ENCODE measurements at places on chromosomes 7 and 10. TPM values are rescaled to one million over a fixed set of nuclear protein-coding genes. Genes with fewer than 3 reads are reported as not detected.

DNA sequence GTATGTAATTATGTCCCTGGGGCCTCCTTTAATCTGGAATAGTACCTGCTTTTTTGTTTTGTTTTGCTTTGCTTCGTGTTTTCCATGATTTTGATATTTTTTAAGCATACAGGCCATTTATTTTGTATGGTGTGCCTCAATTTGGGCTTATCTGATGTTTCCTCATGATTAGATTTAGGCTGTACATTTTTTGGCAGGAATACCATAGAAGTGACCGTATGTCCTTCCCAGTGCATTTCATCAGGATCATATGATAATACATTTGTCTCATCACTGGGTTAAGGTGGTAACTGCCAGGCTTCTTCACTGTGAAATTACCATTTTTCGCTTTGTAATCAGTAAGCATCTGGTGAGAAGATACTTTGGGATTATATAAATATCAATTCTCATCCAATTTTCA, 117.8 kb upstream of the SAMD8 start:
- no peak overlapping the region for H3K4me3 ChIP-seq
- DNase-seq, result no peak
- H3K4me1 ChIP-seq, result peaks cover 11% of the 10 kb centered on the region
- H3K27me3 ChIP-seq, result no peaks in the 10 kb centered on the region
- H3K36me3 ChIP-seq, result peaks cover 13% of the 10 kb centered on the region

DNA sequence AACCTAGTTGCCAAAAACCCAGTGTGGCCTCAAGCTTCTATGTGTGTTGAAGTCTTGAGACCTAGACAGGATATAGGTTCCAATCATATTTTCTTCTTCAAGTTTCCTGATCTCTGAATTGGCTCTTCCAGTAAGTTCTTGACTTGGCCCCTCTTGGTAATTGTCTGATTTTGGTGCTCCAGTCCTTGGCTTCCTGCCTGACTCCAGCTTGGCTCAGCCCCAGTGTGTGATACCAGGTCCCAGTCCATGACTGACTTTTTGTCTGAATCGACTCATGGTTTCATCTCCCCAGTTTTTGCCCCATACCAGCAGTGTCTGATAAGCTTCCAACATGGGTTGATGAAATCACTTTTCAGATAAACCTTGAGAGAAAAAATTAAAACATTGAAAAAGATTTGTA, 72.3 kb downstream of the FAS start:
- DNase-seq, result peak; percentile 13
- no peak overlapping the region for H3K27ac ChIP-seq
- H3K27me3 ChIP-seq, result peaks cover 7% of the 10 kb centered on the region
- H3K4me3 ChIP-seq, result no peak overlapping the region

- H3K36me3 ChIP-seq, result no peaks in the 10 kb centered on the region
- no peak for DNase-seq
- no peaks in the 10 kb centered on the region for H3K27me3 ChIP-seq
- peak overlapping the region; percentile 67 for H3K27ac ChIP-seq
- H3K4me1 ChIP-seq, result peaks cover 30% of the 10 kb centered on the region
- H3K4me3 ChIP-seq, result peak overlapping the region; percentile 32
Measured at GRCh38 chr7:1818575-1819258, 148.6 kb downstream of the ELFN1 start.

- no peak overlapping the region for H3K27ac ChIP-seq
- H3K27me3 ChIP-seq, result peaks cover 2% of the 10 kb centered on the region
- DNase-seq, result no peak
- H3K36me3 ChIP-seq, result no peaks in the 10 kb centered on the region
Measured at GRCh38 chr10:3290550-3290949, 118.0 kb upstream of the PITRM1 start.

DNA sequence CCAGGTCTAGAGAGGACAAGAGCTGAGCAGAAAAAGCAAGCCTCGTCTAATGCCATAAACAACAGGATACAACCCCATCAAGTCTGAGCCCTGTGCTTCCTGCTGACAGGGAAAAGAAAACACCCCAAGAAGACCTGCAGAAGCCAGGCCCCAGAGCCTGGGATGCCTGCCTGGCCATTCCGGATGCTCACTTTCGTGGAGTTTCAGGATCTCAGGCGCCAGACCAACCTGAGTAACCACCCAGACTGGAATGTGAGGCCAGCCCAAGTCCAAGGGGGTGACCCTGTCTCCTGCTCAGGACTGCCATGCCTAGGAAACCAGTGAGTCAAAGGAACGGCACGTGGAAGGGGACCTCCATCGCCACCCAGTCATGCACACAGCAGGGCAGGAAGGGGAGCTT, 74.3 kb downstream of the PLXNA4 start:
- H3K27ac ChIP-seq, result no peak overlapping the region
- no peaks in the 10 kb centered on the region for H3K36me3 ChIP-seq
- H3K4me3 ChIP-seq, result no peak overlapping the region
- no peaks in the 10 kb centered on the region for H3K27me3 ChIP-seq
- H3K4me1 ChIP-seq, result no peaks in the 10 kb centered on the region
- DNase-seq, result no peak

- DNase-seq, result no peak
- peaks cover 42% of the 10 kb centered on the region for H3K27me3 ChIP-seq
- H3K27ac ChIP-seq, result no peak overlapping the region
- no peak overlapping the region for H3K4me3 ChIP-seq
Measured at GRCh38 chr10:30052062-30052461, 7.3 kb downstream of the JCAD start.

DNA sequence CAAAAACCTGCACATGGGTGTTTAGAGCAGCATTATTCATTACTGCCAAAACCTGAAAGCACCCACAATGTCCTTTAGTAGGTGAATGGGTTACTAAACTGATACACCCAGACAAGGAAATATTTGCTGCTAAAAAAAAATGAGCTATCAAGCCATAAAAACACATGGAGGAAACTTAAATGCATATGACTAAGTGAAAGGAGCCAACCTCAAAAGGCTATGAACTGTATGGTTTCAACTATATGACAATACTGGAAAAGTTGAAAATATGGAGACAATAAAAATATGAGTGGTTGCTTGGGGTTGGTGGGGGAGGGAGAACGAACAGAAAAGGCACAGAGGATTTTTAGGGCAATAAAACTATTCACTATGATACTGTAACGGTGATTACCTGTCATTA, 291.0 kb downstream of the TNS3 start:
- peaks cover 16% of the 10 kb centered on the region for H3K4me1 ChIP-seq
- H3K36me3 ChIP-seq, result no peaks in the 10 kb centered on the region
- no peak for DNase-seq
- H3K27ac ChIP-seq, result peak overlapping the region; percentile 64
- H3K27me3 ChIP-seq, result no peaks in the 10 kb centered on the region
- H3K4me3 ChIP-seq, result no peak overlapping the region

DNA sequence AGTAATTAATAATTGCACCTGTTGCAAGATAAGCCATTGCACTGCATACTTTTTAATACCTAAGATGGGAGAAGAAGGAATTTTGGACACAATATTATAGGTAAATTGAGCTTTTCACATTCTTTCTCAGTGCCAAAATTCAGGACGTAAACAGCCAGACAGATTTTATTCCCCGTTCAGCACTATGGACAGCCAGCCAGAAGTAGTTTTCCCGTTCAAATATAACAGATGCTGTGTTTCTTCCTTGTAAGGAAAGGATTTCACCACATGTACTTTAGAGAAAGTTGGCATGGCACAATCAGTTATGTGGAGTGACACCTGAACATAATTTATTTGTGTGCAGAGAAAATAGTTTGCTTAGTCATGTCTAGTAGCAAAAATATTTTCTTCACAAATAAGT, 34.8 kb downstream of the SEMA3E start:
- no peak for DNase-seq
- no peaks in the 10 kb centered on the region for H3K36me3 ChIP-seq
- H3K27me3 ChIP-seq, result no peaks in the 10 kb centered on the region
- H3K4me3 ChIP-seq, result no peak overlapping the region
- no peak overlapping the region for H3K27ac ChIP-seq
- no peaks in the 10 kb centered on the region for H3K4me1 ChIP-seq

DNA sequence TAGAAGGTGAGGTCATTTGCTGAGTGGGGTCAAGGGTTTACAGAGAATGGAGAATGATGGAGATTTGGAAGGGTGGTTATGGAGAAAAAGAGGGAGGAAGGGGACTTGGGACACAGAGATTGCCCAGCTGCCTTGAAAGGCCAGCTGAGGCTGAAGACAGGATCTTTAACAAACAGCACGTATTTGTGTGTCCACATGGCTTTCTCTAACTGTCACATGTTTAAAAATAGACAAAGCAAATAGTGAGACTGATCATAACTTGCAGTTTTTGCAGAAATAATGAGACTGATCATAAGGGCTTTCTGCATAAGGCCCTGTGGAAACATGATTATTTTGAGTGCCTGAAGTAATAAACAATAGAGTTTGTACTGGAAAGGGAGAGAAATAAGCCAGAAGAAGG, 212.7 kb downstream of the HDAC9 start:
- no peak for DNase-seq
- H3K27me3 ChIP-seq, result no peaks in the 10 kb centered on the region
- no peaks in the 10 kb centered on the region for H3K4me1 ChIP-seq
- H3K4me3 ChIP-seq, result no peak overlapping the region
- H3K27ac ChIP-seq, result no peak overlapping the region

DNA sequence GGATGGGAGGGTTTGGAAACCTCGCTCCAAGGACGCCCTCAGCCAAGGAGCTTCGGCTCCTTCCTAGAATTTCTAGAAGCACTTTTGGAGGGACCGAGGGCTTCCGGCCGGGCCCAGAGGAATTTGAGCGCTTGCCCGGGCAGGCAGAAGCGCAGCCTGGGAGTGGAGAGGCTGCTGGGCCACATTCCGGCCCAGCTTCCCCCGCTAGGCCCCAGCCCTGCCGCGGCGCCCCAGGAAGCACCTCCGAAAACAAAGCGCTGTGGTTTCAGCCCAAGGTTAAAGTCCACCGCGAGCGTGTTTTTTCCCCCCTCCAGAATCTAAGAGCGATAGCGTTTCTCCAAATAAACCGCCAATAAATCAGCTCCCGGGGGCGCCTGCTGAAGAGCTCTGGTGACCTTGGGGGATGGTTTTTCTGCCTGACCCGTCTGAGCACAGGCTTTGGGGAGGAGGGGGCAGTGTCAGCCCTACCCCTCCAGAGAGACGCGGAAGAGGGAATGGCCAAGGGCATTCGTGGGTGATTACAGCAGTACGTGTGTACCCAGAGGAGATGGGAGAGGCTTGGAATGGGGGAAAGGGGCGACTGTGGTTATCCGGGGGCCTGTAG, 5.7 kb upstream of the TNRC18 start:
- H3K4me1 ChIP-seq, result peaks cover 24% of the 10 kb centered on the region
- H3K27me3 ChIP-seq, result peaks cover 62% of the 10 kb centered on the region
- peak; percentile 16 for DNase-seq
- H3K27ac ChIP-seq, result no peak overlapping the region
- no peaks in the 10 kb centered on the region for H3K36me3 ChIP-seq

DNA sequence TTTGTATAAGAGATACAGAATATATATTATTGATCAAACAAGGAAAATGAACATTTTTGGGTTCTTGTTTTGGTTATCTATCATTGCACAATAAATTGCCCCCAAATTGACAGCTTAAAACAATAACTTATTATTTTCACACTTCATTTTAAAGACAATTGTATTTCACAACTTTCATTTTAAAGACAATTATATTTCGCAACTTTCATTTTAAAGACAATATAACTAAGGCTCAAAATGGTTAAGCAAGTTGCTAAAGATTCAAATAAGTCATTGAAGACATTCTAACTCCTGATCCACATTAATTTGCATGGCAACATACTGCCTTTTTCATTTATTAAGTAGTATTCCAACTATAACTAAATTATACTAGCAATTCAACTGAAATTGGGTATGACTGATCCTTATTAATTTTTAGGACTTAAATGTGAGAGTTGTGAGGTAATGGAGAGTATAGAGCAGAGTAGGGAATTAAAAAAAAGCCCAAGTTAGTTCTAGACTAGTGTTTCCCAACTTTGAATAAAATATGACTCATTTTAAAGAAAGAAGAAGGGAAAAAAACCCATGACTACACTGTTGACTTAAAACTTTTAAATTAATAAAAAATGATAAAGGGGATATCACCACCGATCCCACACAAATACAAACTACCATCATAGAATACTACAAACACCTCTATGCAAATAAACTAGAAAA, 9.9 kb upstream of the STEAP2 start:
- H3K36me3 ChIP-seq, result no peaks in the 10 kb centered on the region
- no peak overlapping the region for H3K4me3 ChIP-seq
- H3K4me1 ChIP-seq, result no peaks in the 10 kb centered on the region
- no peak overlapping the region for H3K27ac ChIP-seq
- no peaks in the 10 kb centered on the region for H3K27me3 ChIP-seq

- peaks cover 11% of the 10 kb centered on the region for H3K36me3 ChIP-seq
- DNase-seq, result no peak
- peaks cover 19% of the 10 kb centered on the region for H3K4me1 ChIP-seq
- H3K4me3 ChIP-seq, result no peak overlapping the region
- H3K27me3 ChIP-seq, result no peaks in the 10 kb centered on the region
Measured at GRCh38 chr10:63491588-63492316, 26.0 kb upstream of the JMJD1C start.

GRCh38 chr7:77989981-77990566, 191.5 kb downstream of the PHTF2 start:
- H3K4me3 ChIP-seq, result no peak overlapping the region
- H3K36me3 ChIP-seq, result no peaks in the 10 kb centered on the region
- H3K4me1 ChIP-seq, result no peaks in the 10 kb centered on the region
- peak; percentile 43 for DNase-seq

GRCh38 chr10:48774416-48775205, 89.9 kb downstream of the WDFY4 start:
- H3K4me3 ChIP-seq, result no peak overlapping the region
- no peaks in the 10 kb centered on the region for H3K27me3 ChIP-seq
- H3K36me3 ChIP-seq, result no peaks in the 10 kb centered on the region
- H3K27ac ChIP-seq, result no peak overlapping the region
- DNase-seq, result no peak

DNA sequence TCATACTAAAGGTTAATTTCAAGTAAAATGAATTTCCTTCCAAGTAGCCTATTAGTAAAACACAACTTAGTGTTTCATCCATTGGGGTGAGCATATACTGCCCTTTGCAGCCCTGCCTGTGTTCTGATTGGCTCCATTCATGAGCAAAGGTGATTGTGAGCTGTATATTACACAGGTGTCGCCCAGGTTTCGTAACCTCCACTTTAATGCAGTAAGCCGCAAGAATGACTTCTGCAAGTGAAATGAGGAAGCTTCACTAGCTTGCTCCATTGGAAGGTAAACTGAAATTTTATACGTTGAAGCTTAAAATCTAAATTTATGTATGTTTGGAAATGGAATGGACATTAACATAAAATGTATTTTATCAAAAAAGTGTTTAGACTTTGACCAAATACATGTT, 24.4 kb downstream of the MTURN start:
- no peaks in the 10 kb centered on the region for H3K27me3 ChIP-seq
- DNase-seq, result no peak
- H3K4me3 ChIP-seq, result no peak overlapping the region
- peaks cover 2% of the 10 kb centered on the region for H3K36me3 ChIP-seq

The SPDYE1 gene
- not detected for total RNA-seq

The CALN1 gene
- total RNA-seq, result 0.12 TPM

The ANK3 gene
- total RNA-seq, result 24.0 TPM

The GARIN1A gene
- 0.07 TPM for total RNA-seq
